HCT116 (cell line): ENCODE measurements at places on chromosomes 11 and 22.

DNA sequence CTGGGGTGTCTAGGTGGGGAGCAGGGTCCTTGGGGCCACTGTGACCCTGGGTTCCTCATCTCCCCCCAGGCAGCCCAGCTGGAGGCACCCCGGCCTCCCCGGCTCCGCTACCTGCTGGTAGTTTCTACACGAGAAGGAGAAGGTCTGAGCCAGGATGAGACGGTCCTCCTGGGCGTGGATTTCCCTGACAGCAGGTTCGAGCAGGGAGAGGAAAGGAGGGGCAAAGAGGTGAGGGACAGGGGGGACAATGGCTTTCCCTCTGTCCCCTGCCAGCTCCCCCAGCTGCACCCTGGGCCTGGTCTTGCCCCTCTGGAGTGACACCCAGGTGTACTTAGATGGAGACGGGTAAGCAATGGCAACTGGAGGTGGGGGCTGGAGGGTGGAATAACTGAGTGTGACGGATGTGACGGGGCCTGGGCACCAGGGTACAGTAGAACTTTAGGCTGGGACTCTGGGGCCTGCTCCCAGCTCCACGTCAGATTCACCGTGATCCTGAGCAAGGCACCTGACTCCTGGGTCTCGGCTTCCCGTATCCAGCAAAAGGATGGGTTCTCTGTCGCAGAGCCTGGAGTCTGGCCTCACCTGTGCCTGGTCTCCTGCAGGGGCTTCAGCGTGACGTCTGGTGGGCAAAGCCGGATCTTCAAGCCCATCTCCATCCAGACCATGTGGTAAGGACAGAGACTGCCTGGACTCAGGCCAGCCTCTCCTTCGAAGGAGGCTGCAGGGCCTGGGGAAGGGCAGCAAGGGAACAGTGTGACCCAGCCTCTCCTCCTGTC lies 3.6 kb downstream of the SSH3 start:
- DNase-seq: no peak

DNA sequence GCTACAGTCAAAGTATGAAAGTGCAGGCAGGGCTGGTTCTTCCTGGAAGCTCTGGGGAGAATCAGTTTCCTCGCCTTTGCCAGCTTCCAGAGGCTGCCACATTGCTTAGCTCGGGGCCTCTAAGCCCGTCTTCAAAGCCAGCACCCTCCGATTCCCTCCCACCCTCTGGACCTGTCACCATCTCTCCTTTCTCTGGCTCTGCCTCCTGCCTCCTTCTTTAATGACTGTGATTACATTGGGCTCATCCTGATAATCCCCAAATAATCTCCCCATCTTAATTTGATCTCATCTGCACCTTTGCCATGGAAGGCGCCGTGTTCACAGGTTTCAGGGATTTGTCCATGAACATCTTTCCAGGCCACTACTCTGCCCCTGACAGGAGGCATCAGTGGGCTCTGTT lies 42.5 kb downstream of the MCM5 start:
- no peak for DNase-seq

- DNase-seq: no peak
Measured at GRCh38 chr11:42237701-42238235, 778.3 kb upstream of the LRRC4C start.

- DNase-seq: no peak
Measured at GRCh38 chr11:61922539-61922938, 5.2 kb upstream of the RAB3IL1 start.

GRCh38 chr11:18369398-18369797 lies 25.0 kb upstream of the LDHA start:
- DNase-seq: no peak

DNA sequence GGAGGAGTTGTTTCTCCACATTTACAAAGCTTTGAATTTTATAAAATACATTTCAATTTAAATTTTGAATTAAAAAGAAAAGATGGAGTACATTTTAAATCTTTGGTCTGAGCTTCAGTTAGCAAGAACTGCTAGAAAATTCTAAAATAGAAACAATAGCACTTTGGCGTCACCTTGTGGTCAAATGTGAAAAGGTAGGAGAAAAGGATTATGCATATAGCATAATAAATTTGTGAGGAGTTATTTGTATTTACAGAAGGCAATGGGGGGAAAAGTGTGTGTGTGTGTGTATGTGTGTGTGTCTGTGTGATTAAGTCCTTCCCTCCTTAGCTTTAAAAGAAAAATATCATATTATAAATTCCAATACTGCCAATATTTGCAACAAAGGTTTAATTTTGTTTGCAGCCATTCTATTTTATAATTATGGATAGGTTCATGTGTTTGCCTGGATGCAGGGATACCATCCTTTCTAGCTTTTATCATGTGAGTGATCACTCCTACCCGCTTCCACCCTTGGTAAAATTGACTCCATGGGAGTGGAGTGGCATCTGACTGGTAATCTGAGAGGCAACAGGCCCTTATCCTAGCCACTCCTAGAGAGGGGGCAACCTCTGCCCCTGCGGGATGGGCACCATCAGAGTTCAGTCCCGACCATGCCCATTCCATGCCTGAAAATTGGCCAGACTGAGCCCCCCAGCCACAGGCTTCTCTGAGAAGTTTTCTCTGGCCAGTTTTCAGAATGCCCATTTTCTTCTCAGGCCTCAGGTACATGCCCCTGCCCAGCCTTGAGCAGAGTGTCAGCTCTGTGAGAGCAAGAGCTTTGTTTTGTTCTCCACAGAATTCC lies 13.6 kb upstream of the LGR4 start:
- DNase-seq: peak; percentile 37

DNA sequence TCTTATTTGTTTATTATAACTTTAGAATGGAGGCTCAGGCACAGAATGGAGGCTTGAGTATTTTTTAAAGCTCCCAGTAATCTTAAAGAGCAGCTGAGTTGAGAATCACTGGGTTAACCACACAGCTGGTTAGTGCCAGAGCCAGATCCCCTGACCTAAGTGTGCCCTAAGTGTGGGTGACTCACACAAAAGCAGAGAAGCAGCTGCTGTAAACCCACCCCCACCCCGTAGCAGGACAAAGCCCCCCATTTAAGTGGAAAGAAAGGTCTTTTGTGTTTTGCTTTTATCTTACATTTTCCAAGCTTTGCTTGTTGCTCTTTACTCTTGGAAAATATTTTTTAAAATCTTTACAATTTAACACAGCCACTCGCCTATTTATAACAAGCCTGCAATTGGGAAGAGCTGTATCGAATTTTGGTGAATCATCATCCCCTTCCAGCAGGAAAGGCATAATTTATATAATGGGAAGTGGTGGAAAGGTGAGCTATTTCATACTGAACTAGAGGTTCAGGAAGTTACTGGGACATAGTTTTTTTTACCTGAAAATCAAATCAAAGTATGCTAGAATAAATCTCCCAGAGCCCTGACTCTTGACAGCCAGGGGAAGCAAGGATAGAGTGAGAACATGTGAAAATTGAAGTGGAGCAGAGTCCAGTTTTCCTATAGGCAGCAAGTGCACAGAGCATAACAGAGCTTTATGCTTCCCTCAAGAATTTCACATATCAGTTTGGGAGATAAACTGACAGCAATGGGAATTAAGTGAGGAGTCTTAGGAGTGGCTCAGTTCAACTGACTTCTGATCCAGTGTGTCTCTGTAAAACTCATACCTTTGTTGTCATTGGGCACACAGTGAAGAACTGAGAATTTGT lies 405.7 kb downstream of the AASDHPPT start:
- no peak for DNase-seq

DNA sequence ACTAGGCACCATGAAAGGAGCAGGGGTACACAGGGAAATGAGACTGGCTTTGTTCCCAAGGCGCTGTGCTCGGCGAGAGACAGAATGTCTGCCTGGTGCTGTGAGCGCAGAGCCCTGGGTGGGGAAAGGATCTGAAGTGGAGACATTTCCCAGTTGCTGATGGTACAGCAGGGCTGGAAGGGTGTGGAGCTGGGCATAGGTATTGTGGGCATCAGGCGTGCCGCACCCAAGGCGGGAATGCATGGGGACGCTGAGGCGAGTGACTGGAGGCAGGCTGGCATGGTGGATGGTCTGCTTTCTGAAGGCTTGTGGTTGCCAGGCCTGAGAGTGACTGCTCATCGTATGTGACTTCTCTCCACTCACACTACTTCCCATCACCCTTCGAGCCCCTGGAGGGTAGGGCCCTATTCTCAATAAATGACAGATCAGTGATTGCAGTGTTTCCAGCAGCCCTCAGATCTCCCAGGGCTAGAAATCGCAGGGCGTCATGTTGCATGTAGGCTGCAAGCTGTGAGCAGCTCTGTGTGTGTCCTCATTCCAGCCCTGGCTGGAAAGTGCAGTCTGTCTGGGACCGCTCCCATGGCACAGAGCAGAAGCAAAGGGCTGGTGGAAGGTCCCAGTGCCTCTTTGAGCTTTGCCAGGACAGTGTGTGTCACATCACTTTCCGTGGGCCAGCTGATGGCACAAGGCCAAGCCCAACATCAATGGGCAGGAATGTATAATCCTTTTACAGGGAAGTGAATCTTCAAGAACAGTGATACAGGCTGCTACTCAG lies 67.7 kb downstream of the TBC1D22A start:
- no peak for DNase-seq

DNA sequence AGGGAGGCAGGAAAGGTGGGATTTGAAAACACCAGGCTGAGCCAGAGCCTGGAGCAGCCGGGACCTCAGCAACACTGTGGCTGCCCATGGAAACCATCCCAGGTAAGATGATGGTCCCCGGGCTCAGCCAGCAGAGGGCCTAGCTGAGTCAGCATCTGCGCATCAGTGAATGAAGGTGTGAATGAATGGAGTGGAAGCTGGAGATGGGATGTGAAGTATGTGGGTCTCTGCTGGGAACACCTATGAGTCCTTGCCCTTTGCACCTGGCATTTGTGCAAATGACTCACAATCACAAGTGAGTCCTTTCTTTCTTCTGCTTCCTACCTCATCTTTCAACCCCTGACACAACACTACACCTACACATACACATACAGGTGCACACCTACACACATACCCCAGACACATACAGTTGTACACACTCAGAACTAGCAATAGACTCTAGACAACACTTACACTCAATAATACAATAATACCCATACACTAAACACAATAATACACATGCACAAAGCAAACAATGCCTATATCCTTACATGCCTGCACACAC lies 62.8 kb upstream of the PRDM11 start:
- DNase-seq: no peak

DNA sequence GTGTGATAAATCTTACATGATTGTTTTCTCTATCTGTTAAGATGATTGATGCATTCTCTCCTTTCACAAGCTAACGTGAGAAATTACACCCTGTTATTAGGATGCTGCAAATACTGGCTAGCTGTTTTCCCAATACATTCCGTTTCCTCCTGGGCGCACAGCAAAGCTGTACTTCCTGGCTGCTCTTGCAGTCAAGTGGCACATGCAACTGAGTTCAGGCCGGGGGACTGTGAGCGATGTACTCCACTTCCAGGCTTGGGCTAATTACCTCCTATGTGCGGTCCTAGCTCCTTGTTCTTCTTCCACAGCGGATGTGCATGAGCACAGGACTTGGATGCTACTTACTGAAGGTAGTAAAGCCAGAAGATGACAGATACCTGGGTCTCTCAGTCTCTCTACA lies 234.9 kb upstream of the SESN3 start:
- no peak for DNase-seq

GRCh38 chr22:46679706-46680269 lies 58.3 kb downstream of the CERK start:
- DNase-seq: no peak

- no peak for DNase-seq
Measured at GRCh38 chr11:95299078-95299679, 68.2 kb upstream of the SESN3 start.

DNA sequence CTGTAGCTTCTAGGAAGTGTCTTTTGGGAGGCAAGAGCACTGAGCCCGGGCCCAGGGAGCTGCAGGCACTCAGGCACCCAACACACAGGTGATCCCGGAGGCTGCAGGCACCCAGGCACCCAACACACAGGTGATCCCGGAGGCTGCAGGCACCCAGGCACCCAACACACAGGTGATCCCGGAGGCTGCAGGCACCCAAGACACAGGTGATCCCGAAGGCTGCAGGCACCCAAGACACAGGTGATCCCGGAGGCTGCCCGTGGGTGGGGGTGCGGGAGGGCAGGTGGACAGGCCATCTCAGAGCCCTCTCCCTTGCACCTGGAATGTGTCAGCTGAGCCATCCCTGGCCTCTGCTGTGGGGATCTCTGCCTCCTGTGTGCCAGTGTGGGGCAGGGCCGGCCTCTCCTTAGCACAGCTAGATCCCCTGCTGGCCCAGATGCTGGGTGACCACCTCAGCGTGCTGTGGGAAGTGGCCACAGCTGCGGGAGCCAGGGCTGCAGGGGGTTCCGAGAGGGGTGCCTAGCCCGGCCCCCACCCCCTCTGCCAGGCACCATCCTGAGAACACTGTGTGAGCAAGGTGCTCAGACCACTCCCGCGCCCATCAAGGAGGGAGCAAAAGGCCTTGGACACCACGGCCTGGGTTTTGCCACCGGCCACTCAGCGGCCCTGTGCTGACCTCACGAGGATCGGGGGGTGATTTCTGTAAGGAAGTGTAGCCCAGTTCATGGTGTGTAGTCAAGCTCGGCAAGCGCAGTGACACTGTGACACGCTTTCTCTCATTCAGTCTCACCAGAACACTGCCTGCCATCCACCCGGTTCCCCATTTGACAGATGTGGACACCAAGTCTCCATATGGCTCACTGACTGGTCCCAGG lies 14.2 kb downstream of the MRGPRG start:
- DNase-seq: no peak

- no peak for DNase-seq
Measured at GRCh38 chr22:24353121-24353520, 74.3 kb upstream of the ADORA2A start.

- DNase-seq: no peak
Measured at GRCh38 chr11:77308838-77309237, 7.4 kb upstream of the GDPD4 start.

GRCh38 chr11:73379189-73379880 lies 3.1 kb downstream of the RELT start:
- no peak for DNase-seq

DNA sequence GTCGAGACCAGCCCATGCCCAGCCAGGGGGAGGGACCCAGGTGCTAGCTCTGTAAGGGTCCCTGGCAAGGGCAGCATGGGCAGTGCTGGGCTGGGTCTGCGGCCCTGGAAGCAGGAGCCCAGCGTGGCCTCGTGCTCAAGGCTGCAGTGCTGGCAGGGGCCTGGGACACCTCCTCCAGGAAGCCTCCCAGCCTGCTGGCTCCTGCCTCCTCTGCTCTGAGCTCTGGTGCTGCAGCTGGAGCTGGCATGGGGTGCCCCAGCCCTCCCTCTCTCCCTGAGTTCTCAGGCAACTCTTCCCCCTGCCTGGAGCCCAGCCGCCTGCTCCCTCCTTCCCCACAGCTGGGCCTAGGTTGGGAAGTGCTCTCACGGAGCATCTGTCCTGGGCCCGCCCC lies 6.8 kb downstream of the INS start:
- DNase-seq: no peak

- DNase-seq: no peak
Measured at GRCh38 chr11:65927904-65928397, 8.7 kb downstream of the DRAP1 start.

- no peak for DNase-seq
Measured at GRCh38 chr22:38783095-38783615, 10.8 kb downstream of the DNAL4 start.

- DNase-seq: no peak
Measured at GRCh38 chr11:94840209-94840608, 72.1 kb downstream of the AMOTL1 start.

GRCh38 chr11:35838071-35838470 lies 105.8 kb upstream of the LDLRAD3 start:
- no peak for DNase-seq
